ENCODE measurements at places on chromosomes 2 and 18.

- no peak for DNase-seq
Observed at GRCh38 chr2:218149848-218150440, 16.8 kb downstream of the CXCR1 start.

GRCh38 chr18:59359576-59359952 lies 499 bp upstream of the LMAN1 start:
- DNase-seq, result no peak

- DNase-seq, result no peak
Observed at GRCh38 chr2:197927994-197928393, 123.6 kb downstream of the PLCL1 start.

DNA sequence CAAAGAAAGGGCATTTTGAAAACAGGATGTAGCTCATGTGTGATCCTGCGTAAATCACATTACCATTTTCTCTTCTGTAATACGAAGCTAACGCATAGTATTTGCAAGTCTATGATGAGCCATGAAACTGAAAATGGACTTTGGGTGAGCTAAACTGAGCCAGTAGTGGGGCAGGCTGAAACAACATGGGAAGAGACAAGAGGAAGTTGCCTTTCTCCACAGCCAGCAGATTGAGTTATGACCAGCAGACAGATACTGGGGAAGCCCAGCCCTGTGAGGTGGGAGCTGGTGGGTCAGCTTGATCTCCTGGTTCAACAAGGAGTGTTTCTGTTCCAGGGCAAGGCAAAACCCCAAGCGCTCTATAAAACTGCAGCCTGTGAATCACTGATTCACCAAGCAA lies 11.8 kb downstream of the CYRIA start:
- no peak for DNase-seq

DNA sequence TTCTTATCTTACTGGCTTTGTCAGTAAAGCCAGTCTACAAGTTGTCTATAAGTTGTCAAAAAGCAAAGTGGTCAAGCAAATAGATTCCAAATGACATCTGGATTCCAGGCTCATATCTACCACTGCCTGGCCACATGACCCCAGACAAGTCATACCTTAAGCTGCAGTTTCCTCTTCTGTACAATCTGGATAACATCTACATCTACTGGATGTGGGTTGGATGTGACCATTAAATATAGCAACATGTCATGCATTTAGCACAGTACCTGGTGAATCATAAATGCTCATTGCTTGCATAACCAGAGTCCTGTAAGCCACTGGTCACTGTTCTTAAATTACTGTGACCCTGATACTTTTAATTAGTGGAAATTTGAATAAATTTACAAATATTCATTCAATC lies 16.8 kb downstream of the COBLL1 start:
- no peak for DNase-seq

- no peak for DNase-seq
Observed at GRCh38 chr2:239201531-239201876, 199.3 kb downstream of the HDAC4 start.

- DNase-seq, result no peak
Observed at GRCh38 chr2:65479524-65479923, 47.1 kb upstream of the SPRED2 start.

All from putamen (tissue), 1 donor.